NCI-H1092 treated with DMSO at 0.1 percent for 48 hours (cell line): ENCODE measurements at places on chromosomes 3 and 15.

- no peak for DNase-seq
Observed at GRCh38 chr3:141083226-141083625, 32.1 kb downstream of the SPSB4 start.

DNA sequence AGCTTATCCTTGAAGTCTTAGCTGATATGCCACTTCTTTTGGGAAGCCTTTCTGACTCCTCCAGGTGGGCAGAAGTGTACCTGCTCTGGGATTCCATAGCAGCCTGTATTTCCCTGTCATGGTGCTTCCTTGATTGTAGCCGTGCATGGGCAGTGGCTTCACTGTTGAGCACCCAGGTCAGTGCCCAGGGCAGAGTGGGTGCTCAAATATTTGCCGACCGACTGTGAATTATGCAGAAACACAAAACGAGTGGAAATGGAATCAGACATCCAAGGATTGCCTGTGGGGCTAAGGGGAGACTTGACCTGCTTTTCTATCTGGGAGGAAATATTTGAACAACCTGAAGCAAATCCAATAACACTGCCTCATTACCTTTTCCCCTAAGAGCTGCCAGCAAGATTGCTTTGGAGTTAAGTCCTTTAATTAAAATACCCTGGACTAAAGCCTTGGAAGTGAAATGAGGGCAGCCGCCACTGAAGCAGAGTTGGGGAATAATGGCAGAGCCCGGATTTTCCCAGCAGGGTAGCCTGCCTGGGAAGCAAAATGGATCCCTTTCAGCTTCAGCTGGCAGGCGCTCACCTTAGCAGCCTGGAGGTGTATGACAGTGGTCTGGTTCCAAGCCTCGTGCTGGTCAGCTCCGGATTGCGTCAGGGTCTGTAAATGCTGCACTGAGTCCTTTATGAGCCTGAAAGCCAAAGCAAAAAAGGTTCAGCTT is 14.9 kb downstream of the ACOX2 start:
- no peak for DNase-seq

DNA sequence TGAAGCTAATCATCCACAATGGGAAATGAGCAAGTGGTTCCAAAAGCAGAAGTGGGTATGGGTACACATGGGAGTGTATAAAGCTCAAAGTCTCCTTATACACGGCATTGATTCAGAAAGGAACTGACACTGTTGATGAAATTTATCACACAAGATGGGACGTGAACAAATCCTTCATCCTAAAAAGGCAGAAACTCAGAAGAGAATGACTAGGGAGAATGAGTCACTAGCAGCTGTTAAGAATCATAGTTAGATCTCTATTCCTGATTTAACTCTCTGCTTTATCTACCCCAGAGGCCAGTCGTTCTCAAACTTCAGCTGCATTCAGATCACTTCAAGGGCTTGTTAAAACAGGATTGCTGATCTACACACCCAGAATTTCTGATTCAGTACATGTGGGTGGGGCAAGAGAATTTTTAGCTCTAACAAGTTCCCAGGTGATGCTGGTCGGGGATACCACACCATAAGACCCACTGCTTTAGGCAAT is 97.7 kb upstream of the PHLDB2 start:
- no peak for DNase-seq

DNA sequence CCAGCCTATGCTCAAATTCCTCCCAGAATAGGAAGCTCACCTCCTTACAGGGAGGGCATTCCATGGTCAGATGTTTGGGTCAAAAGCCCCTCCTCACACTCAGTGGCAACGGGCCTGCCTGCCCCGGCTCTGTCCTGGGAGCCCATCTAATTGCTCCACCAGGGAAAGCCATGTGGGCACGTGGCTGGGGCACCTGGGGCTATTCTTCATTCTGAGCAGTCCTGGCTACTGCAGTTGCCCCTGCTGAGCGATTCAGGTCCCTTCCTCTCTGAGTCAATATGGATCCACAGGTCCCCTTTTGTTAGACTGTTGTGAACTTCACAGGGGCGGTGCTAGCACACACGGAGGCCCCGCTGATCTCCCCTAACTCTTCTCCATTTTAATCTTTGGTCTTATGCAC is 39.4 kb downstream of the TPRA1 start:
- DNase-seq = no peak

DNA sequence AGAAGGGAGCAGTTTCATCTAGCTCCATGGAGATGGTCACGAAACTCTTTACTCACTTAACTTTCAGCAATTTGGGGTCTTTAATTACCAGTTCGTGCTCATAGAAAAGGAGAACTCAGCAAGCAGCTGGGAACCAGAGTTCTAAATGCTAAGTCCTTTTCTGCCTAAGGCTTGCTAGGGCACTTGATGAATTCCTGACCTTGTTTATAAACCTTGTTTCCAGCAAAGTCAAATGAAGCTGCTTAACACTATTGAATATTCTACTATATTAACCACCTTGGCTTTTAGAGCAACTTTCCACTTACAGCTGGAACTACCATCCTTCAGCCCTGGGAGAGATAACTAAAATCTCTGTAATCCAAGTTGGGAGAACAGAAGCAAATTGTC is 79.5 kb upstream of the TSC22D2 start:
- no peak for DNase-seq

GRCh38 chr3:170475092-170475685 is 56.5 kb downstream of the CLDN11 start:
- DNase-seq = no peak

DNA sequence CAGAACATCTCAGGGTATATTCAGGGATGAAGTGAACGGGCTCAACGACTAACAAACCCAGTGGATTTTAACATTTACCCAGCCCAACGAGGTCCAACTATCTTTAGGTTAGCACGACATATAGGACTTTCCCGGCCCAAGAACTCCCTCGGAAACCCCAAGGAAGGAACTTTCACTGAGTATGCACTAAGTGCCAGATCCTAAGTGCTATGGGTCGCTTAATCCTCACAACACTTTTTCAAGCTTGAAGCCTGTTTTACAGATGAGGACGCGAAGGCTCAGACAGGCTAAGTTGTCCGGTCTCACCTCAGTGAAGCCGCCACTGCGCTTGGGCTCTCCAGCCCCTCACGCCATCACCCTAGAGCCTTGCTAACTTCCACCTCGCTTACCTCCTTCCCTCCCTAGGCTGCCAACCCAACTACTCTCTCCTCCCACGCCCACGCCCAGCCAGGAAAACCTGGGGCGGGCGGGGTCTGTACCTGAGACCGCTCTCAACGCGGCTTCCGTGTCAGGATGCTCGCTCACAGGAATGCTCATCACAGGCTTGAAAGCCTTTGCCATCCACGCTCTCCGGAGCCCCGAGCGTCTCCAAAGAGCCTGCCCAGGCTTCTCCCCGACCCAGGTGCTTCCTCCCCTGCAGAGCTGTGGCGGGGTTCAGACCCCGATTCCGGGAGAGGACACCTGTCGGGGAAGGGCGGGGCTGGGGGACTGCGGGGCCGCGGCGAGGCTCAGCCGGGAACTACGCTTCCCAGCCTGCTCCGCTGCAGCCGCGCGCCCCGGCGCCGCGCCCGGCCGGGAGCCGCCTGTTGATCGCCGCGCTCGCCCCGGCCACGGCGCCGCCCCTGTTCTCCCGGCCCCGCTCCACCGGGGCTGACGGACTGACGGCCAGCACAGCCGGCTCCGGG is at the start of gene TMOD2:
Gene TMOD2 (plus strand): TSS at position 806 of the 905 bp plus-strand sequence. CDS start 14,845 bp downstream, outside the sequence.
- peak; percentile 14 for DNase-seq

DNA sequence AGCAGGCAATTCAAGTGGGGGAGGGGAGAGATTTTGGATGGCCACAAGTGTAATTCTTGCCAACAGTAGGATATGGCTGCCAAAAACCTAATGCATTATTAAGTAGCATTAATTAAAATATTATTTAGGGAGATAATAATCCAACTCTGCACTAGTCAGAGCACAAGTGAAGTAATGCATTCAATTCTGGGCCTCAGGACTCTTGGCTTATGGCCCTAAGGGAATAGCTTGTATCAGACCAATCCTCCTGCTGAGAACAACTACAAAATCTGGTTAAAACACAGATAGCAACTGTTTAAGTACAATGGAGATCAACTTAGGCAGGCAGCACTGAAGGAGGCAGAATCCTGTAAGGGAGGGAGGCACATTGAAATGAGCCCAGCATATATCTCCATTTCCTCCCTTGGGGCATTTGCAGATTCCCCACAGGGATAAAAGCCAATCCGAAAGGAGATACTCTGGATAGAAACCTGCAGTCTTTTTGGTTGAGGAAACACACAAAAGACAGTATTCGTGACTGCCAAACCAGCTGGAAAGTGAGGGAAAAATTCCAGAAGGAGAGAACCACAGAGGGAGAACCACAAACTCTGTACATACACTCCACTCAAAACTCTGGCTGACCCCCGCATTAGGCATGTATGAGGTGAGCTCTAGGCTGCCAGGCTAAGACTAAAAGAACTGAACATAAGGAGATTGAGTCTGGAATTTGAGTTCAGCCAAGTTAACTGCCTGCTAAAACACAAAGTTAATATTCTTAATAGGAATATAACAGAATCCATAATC is 57.4 kb downstream of the ETFA start:
- no peak for DNase-seq

- DNase-seq = peak; percentile 90
Observed at GRCh38 chr15:74545776-74546656, 5.0 kb downstream of the ARID3B start.

- DNase-seq = no peak
Observed at GRCh38 chr15:76555247-76555646, 218.7 kb downstream of the ISL2 start.

GRCh38 chr3:153840487-153840886 is 280.7 kb upstream of the ARHGEF26 start:
- DNase-seq = no peak

DNA sequence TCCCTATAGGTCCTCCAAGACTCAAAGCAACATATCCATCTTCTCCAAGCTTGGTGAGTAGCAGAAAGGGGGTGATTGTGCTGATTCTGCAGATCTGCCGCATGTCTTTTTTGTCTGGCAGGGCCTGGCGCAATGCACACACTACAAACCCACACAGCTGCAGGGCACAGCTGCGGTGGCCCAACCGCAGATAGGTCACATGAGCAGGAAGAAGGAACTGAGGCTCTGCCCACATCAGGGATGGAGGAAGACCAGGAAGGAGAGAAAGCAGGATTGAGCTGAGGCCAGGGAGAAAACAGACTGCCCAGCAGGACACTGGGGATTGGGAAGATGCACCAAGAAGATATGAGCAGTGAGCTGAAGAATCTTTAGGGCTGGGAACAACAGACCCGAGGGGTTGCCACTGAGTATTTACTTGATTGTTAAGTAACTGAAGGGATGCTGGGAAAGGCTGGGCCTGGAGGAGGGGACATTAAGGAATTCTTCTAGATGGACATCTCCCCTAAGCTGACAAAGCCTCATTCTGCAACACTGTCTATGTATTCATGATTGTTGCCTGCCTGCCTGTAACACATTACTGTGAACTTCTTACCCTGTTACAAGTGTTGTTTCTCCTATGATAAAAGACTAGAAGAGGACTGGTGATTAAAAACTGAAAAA is 126.7 kb downstream of the MYLK start:
- no peak for DNase-seq

- DNase-seq = no peak
Observed at GRCh38 chr15:63699101-63699785, 102.1 kb downstream of the FBXL22 start.

DNA sequence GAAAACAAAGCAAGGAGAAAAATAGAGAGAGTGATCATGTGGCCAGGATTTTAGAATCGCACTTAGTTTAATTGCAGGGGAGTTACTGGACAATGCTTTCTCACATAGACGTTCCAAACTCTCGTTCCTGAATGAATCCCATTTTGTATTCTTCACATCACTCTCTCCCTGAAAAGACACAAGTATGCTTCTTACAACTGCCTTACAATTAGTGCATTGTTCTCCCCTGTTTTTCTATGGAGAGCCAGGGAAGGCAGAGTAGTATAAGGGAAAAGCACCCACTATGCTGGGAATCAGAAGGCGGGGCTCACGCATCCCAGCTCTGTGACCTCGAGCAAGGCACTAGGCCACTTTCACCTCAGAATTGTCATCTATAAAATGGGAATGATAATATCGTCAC is 14.4 kb downstream of the TMOD2 start:
- DNase-seq = no peak

- no peak for DNase-seq
Observed at GRCh38 chr15:72382146-72382545, 6.3 kb upstream of the HEXA start.

GRCh38 chr3:16411441-16411840 is 102.1 kb downstream of the RFTN1 start:
- DNase-seq = no peak
